ENCODE measurements at places on chromosomes 16 and 17.

DNA sequence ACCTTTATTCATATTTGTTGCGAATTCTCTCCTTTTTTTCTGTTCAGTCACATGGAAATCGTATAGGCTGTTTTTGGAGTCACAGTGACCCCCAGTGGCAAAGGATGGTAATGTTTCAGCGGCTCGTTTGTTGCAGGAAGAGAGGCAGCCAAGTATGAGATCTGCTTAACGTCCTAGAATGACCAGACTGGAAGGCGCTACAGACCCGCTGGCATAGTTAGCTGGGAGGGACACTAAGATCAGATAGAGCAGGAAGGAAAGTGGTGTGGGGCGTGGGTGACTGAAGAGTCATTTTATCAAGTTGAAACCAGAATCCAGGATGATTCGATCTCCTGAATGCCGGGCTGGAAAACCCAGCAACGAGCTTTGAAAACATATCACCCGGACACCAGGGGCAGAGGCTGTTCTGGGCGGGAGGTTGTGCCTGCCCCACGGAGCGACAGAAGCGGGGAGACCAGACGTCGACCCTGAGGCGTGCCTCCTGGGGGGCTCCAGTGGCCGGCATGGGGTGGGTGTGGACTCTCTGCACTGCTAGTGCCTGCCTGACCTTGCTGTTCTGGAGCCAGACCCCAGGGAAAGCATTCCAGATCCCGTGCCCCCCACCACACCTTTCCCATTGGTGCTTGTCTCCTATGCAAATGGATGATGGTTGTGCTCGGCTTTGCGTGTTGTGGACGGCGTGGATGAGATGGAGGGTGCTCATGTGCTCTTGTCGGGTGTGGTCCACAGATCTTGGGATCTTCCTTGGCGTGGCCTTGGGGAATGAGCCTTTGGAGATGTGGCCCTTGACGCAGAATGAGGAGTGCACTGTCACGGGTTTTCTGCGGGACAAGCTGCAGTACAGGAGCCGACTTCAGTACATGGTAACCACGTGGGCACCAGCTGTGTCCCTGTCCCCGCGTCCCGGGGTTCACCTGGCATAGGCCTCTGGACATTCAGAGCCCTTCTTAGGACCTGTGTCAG lies 7.7 kb downstream of the IL34 start:
- DNase-seq = peak; percentile 75

DNA sequence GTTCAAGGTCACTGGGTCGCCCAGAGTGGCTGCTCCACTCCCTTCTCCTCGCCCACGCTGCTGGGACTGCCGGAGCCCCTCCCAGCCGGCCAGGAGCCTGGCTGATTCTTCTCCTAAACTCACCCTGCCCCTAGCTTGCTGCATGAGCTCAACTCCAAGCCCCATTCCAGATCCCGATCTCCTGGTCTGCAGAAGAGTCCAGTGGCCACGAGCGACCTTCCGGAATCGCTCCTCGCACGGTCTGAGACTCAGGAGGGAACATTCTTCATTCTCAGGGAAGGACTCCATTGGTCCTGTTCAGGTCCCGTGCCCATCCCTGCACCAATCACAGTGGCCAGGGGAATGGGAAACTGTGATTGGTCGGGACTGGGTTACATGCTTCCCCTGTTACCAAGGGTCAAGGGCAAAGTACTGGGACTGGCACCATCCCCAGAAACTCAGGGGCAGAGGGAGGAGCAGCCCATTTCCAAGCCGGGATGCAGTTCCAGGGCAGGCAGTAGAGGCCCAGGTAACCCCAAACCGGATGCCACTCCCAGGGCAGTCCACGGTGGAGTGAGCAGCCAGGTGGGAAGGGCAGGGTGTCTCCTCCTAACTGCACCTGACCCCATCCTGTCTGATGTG lies 24.5 kb upstream of the CIBAR2 start:
- DNase-seq = peak; percentile 60

- DNase-seq = no peak
Observed at GRCh38 chr17:64327201-64327930, 63.3 kb downstream of the PECAM1 start.

DNA sequence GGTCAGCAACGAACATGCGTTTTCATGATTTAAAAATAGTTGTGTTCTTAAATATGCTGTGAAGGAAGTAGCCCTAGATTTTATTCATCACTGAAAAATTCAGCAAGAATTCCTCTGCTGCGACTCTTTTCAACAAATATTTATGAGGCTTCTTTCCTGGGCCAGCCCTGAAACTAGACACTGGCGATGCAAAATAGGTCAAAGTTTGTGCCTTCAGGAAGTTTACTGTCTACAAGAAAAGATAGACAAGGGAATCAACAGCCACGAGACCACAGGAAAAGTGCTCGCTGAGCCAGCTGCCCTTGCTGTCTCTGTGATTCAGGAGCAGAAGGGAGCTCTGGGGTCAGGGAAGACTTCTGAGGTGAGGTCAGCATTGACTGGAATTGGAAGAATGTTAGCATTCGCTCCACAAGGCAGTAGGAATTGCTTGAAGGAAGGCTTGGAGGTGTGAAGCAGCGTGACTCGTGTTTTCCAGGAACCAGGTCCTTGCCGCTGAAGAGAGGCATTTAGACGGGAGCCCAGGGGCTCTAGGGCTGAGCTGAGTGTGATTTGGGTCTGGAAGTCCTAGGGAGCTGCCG lies 1.9 kb upstream of the RPL26 start:
- peak; percentile 88 for DNase-seq

GRCh38 chr16:23694644-23695373 lies 16.1 kb downstream of the PLK1 start:
- peak; percentile 41 for DNase-seq

DNA sequence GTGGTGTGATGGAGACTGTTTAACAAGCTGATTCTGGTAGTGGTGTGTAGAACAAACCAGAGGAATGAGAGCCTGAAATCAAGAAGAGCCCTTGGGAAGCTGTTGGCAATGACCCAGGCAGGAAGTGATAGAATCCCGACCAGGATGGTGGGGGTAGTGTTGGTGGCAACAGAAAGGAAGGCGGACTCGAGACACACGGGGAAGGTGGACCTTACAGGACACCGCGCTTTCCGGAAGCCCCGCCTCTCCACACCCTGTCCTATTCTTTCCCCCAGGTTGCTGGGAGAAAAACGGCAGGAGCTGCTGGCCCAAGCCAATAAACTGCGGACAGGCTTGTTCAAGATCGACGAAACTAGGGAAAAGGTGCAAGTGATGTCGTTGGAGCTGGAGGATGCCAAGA lies 30.0 kb upstream of the KDM6B start:
- no peak for DNase-seq

- DNase-seq = no peak
Observed at GRCh38 chr17:34236281-34236892, 18.7 kb upstream of the CCL2 start.

GRCh38 chr17:65345261-65346005 lies 208.3 kb downstream of the RGS9 start:
- DNase-seq = no peak

DNA sequence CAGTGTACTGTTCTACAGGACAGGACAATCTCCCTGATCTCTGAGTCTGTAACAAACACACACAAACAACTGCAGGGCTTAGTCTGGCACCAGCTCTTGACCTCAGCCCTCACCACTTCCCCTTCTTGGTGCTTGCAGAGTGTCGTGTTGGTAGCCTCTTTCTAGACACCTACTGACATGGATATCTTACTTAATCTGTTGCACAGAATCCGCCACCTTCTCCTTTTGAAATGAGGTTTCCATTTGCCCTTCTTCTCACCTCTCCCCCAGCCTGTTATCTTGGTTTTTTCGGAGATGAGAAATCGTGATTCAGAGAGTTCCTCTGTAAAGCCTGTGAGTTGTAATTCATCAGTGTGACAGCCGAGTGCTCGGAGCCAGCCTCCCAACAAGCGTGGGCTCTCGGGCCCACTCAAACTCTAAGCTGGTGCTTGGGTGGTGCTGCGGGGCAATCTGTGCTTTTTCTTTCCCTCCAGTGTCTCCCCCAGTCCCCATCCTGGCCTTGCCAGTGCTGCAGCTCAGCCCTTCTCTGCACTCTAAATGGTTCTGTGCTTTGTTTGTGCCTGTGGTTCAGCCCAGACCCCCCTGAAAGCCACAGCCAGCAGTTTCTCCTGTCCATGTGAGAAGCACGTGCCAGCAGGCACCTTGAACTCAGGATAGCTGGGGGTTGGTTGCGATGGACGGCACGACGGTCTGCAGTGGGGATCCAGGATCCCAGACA lies 28.1 kb downstream of the KIAA0513 start:
- peak; percentile 49 for DNase-seq

DNA sequence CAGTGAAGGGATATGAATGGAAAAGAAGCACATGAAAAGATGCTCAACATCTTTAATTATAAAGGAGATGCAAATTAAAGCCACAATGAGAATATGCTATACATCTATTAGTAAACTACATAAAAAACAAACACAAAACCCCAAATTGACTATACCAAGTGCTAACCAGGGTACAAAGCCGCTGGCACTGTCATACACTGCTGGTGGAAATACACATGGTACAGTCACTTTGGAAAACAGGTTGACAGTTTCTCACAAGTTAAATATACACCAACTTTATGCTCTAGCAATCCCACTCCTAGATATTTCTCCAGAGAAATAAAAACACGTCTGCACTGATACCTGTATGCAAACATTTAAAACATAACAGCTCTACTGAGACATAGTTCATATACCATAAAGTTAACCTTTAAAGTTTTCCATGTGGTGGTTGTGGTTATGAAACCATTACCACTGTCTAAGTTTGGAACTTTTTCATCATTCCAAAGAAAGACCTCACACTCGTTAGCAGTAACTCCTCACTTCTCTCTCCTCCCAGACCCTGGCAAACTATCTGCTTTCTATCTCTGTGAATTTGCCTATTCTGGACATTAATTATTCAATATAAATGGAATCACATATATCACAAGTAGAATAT lies 42.7 kb downstream of the ADGRG5 start:
- no peak for DNase-seq

GRCh38 chr17:8753976-8754440 lies 4.3 kb downstream of the SPDYE4 start:
- peak; percentile 29 for DNase-seq

DNA sequence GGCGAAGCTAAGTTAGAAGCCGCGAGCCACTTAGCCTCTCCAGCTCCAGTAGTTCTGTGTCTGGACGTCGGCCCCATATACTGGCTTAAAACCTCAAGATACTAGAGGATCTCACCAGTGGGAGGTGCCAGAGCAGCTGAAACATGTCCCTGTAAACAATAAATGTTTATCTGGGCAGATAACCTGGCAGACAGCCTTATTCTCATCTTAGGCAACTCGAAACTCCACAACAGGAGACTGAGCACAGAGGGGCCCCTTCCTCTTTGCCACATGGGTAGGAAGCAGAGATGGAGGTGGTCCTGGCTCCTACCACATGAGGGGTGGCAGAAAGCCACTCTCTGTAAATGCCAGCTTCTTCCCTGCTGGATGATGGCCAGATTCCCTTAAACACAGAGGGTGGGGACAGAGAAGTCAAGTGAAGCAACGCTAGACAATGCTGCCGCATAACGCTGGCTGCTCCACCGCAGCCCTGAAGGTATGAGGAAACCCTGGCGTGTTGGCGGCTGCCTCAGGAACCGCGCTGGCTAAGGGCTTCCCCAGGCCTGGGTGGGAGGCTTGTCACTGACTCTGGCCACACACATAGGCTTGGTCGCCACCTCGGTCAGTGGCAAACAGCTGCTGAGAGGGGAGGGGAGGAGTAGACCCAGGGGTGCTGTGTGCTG lies 67.9 kb downstream of the HIC1 start:
- DNase-seq = peak; percentile 75

- DNase-seq = no peak
Observed at GRCh38 chr17:13182854-13183253, 165.0 kb upstream of the ELAC2 start.

DNA sequence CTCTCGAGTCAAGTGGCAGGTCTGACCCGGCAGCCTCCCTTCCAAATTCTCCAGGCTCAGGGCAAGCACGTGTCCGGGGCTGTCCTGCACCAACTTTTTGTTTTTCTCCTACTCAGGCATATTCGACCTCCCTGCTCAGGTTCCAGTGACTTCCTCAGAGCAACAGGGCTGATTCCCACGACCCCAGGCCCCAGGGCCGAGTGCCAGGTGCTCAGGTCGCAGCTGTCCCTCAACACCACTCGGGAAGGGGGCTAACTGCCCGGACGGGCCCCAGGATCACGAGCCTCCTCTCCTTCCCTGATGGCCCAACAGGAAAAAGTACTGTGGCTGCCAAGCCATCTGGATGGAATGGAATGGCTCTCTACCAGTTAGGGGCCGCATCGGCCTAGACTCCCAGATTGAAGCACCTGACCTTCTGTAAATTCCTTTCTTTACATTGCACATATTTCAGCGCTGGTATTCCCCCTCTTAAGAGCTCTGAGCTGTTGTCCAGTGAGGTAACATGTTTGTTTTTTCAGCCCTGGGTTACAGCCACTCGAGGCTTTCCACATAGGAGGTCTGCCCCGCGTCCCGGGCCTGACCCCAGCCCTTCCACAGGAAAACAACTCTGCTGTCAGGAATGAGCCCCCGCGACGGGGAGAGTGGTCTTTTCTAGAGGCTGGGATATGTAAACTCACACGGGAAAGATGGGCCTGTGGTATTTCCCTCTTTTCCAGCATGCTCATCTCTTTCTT lies 25.0 kb downstream of the NXN start:
- peak; percentile 38 for DNase-seq

GRCh38 chr17:39702901-39703893 lies 3.3 kb downstream of the ERBB2 start:
- no peak for DNase-seq

- no peak for DNase-seq
Observed at GRCh38 chr16:73124097-73124652, 76.2 kb upstream of the ZFHX3 start.

DNA sequence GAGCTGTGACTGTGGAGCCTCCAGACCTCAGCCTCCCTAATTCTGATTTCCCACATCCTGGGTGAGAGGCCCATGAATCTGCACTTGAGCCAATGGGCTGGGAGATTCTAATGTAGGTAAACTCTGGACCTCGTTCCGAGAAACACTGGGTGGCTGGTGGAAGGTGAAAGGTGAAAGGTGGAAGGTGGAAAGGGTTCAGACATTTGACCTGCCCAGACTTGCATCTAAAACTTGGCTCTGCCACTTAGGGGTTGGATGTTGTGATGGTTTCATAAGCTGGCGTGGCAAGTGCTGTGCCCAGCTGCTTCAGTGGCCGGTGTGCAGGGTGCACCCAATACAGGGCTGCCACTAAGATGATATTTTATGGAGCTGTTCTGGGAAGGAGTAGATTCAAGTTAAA lies 24.8 kb downstream of the SYT17 start:
- no peak for DNase-seq

DNA sequence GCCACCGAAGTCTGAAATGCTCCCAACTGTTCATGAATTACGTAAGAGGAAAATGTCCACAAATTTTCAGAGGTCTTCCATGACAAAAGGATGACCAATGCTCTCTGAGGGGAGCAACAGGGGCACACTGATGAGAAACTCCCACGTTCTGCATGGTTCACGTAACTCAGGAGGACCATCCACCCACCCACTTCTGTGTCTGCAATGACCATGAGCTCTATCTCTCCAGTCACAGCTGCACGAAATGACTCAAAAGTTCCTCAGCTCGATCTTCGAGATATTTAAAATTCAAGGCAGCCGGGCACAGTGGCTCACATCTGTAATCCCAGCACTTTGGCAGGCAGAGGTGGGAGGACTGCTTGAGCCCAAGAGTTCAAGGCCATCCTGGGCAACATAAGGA lies 15.8 kb downstream of the WDR45B start:
- no peak for DNase-seq

Measured in AG08396 (cell line).